ENCODE measurements at places on chromosomes 12 and 14. TPM values are rescaled to one million over a fixed set of nuclear protein-coding genes. Genes with fewer than 3 reads are reported as not detected.

DNA sequence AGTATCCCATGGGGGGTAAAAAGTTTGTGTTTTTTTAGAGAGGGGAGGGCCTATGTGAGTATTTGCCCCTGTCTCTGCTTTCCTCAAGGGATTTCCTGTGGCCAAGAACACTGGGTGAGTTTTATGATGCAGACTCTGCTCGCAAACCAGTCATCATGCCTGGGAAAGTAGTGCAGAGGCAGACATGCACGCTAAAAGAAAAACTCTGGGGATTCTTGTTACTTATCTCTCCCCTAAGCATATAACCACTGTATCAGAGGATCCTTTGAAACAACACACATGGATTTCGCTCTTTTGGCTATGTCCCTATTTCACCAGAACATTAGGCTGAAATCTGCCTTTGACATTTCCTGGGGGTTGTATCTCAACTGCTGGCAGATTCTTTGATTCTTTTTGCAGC is 1845.8 kb upstream of the SEL1L start:
- no peak for DNase-seq

GRCh38 chr12:109110988-109111495 is 5.3 kb upstream of the ACACB start:
- DNase-seq: no peak

Gene OR4K13
- polyA plus RNA-seq: not detected

GRCh38 chr14:90398315-90398839 is 1.5 kb downstream of the CALM1 start:
- no peak for DNase-seq

Gene KRT4
- 0.56 TPM for polyA plus RNA-seq

Gene SLC5A8
- 24.3 TPM for polyA plus RNA-seq

- DNase-seq: no peak
Observed at GRCh38 chr12:122518908-122519307, 7.8 kb downstream of the RSRC2 start.

GRCh38 chr14:20327005-20327869 is 5.8 kb downstream of the CCNB1IP1 start:
- DNase-seq: no peak

DNA sequence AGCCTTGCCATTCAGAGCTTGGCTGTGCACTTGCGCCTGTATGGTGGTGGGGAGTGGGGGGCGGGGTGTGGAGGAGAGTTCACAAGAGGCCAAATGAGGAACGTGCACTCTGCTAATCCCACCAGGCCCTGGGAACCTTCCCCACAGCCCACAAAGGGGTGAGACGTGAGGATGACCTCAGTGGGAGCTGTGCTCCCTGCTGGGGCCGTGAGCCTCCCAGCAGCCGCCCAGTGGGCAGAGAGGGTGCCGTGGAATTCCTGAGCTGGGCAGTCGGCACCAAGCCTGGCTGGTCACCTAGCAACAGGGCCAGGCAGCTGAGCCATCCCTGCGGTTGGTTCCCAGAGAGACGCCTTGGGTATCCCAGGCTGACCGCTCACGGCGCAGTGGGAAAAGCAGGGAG is 53.7 kb downstream of the CCNK start:
- DNase-seq: no peak

GRCh38 chr12:55736780-55737580 is 5.9 kb upstream of the GDF11 start:
- no peak for DNase-seq

DNA sequence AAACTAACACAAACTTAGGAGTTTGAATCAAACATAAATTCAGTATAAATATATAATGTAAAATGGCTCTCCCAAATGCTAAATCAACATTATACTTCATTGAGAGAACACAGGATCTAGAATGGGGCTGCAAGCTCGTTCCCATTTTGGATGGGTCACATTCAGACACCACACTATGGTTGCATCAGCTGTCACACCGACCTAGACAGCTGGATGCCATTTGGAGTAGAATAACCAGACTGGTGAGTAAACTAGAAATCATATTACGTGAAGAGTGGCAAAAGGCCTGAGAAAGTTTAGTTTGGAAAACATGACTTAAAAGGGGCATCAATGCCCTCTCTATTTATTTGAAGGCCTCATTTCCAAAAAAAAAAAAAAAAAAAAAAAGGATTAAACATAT is 430.4 kb downstream of the NPAS3 start:
- DNase-seq: no peak

GRCh38 chr12:109764123-109764522 is 50.5 kb downstream of the FAM222A start:
- no peak for DNase-seq

DNA sequence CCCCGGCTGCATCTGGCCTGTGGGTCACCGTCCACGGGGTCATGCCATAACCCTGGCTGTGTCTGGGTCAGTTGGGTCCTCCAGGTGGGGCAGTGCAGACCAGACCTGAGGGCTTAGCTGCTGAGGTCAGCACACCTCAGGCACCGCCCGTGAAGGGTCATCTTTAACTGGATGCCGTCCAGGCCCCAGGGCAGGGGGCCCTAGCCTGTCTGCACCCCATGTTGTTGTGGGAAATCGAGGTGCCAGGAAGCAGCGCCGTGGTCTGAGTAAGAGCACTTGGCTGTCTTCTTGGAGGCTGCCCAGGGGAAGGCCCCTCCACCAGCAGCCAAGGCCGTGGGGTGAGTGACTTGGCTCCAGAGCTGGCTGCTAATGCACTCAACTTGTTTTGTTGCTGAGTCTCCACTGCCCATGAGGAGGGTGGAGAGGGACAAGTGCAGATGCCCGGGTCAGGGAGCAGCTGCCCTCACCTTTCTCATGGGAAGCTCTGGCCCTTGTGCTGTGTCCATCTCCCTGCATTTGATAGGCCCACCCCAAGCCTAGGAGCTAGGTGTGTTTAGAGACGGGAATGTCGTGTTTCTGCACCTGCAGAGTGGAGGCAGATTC is 317.2 kb downstream of the TMEM121 start:
- DNase-seq: no peak

Gene TEAD4
- 20.8 TPM for polyA plus RNA-seq

Gene AKAP6
- 1.8 TPM for polyA plus RNA-seq

DNA sequence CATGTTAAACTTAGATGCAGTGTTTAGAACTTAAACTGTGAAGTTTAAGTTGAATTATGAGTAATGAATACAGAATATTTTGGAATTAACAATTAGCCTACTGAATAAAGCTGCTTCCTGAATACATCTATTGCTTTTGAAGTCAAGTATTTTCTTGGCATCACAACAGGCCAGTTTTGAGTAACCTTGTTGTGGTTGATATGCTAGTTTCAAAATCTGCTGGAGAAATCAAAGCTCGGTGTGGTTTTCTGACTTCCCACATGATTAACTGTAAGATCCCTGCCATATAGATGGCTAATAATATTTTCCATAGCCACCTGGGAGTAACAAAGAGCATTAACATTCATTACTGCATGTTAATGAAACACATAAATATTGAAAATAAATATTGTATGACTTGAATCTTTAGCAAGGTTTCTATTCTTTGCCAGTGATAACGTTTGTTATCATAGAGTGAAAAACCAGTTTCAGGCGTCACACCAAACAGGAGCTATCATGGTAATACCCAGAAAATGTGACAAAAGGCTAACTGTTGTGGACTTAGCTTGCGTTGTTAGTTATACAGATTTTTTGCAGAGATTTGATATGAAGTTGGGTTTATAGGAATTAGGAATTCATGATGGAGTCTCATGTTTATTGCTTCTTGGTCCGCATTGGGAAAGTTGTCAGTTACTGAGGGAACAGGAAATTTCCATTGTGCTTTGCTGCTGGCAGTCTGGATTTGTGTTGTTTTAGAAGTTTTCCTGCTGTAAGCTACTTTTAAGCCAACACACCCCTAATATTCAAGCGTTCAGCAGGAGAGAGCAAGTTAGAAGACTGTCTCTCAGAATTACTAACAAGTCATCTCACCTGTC is 32.1 kb downstream of the PPFIBP1 start:
- no peak for DNase-seq

DNA sequence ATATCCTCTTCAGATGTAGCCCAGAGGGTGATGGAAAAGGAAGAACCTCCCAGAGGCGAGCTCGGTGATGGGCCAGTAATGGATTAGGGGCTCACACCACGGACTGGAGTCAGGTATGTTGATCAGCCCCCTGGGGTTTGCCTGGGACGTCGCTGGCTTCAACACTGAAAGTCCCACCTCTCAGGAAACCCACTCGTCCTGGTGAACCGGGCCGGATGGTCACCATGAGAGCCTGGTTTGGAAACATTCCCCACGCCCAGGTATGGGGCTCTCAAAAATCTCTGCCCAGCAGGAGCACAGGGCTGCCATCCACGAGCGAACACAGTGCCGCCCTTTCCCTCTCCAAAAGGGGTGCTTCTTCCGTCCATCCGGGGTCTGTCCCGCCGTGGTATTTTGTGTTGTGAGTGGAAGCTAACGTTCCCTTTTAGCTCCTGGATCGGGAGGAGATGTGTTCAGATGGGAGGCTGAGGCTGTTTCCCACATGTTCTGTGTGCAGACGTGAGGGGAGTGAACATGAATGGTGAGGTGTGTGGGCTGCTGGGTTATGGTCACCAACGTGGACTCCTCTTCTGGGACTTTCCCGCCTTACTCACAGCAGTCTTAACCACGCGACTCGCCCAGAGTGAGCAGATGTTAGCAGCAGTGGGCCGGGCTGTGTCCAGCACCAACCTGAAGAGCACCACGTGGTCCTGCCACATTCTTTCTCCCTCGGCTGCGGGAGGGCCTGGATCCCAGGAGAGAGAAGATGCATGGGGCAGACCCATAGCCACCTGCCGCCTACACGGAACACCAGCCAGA is 139.2 kb downstream of the KIF26A start:
- no peak for DNase-seq

Gene INF2
- polyA plus RNA-seq: 60.1 TPM

GRCh38 chr14:64761441-64762043 is 57.3 kb downstream of the PLEKHG3 start:
- no peak for DNase-seq

GRCh38 chr12:11821386-11822080 is 172.1 kb downstream of the ETV6 start:
- no peak for DNase-seq
